ENCODE measurements at places on chromosomes 6 and 20.
A peak's percentile ranks its signal among the peaks of the same experiment; 100 is the strongest.

DNA sequence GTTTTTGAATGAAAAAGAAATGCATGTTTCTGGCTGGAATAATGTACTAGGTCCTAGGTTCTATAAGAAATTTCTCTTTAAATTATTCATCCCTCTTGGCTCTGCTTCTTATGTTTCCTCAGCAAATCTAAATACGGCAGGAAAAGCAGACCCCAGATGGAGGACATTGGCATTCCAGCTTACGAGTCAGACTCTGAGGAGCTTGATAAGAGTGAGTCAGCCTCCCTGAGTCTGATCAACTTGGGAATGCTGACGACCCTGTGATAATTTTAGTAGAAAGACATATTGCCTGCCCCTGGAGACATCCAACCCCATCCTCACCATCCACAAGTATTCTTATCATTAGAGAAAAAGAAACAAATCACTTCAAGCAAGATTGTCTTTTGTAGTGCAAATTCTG, 509.7 kb upstream of the MARCKS start:
- DNase-seq, result no peak

- peak; percentile 24 for DNase-seq
These were observed at the start of gene AIG1 for GRCh38 chr6:143060806-143061596. TSS of gene AIG1 (plus strand) at chr6:143060889. CDS start at chr6:143060926, 37 bp downstream.

DNA sequence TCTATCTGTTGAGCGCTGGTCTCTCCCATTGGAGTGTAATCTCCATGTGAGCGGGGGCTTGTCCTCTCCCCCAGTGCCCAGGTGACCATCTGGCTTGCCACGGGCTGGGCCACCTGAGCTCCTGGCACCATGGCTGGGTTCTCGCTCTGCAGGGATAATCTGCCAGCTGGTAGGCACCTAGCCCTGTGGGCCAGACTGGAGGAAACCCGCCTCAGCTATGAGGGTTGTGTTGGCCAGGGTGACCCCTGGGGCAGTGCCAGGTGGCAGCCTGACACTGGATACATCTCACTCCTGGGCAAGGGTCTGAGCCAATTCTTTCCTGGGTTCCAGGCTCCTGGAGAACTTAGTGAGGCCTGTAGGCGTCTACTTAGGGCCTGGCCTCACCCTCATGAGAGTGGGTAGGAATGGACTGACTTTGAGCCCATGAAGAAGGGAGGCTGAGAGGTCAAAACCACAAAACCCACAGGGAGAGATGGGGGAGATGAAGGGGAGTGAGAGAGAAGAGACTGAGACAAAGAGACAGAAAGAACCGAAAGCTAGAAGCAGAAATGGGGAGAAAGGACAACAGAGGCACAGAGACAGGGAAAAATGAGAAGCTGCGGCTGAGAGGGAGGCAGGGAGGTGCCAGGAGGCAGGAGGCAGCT, 5.8 kb upstream of the SLC52A3 start:
- no peak for DNase-seq

DNA sequence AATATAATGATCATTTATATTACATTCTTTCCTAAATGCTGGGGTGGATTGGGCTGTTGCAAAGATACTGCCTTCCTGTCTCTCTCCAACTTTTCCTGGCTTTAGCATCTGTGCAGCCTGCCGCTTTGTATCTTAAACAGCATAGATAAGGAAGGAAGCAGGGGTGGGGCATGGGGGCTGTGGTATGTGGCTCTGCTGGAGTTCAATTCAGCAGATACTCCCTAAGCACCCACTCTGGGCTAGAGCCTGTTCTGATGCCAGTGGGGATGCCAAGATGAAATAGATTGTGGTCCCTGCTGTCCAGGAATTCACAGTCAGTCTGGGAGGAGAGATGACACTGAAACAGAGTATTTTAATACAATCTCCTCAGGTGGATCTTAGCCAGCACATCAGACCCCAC, 56.8 kb downstream of the EIF2S2 start:
- no peak for DNase-seq

GRCh38 chr6:159082039-159082815, 37.4 kb upstream of the TAGAP start:
- DNase-seq, result no peak

DNA sequence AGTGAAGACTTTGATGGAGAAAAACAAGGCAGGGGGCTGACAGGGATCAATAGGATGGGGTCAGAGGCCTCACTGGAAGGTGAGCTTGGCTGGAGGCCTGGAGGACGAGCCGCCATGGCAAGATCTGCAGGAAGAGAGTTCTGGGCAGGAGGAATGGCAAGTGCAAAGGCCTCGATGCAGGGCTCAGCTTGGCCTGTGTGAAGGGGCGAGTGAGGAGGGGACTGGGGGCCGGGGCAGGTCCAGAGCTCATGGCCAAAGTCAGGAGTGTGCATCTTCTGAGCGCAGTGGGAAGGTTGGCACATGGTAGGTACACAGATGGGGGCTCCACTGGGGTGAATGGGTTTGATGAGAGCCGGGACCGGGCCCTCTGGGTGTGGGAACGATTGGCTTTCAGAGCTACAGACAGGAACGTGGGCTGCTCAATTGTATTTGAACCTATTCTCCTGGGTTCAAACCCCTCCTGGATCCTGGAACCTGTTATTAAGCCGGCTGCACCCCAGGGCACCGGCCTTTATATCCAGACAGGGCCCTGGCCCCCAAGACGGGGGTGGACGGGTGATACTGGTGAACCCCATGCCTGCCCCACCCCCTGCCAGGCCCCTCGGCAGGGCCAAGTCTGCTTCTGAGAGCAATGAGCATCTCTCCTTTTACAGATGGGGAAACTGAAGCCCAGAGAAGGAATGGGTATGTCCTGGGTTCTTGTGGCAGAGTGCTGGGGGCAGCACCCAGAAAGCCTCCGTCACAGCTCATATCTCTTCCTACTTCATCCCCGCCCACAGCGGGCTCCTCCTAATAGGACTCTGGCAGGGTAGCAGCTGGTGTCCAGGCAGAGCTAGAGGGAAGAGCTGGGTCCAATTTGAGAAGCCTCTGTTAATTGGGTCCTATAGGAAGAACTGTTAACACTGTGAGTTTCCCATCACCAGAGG, 106.1 kb downstream of the CEBPB start:
- DNase-seq, result no peak

DNA sequence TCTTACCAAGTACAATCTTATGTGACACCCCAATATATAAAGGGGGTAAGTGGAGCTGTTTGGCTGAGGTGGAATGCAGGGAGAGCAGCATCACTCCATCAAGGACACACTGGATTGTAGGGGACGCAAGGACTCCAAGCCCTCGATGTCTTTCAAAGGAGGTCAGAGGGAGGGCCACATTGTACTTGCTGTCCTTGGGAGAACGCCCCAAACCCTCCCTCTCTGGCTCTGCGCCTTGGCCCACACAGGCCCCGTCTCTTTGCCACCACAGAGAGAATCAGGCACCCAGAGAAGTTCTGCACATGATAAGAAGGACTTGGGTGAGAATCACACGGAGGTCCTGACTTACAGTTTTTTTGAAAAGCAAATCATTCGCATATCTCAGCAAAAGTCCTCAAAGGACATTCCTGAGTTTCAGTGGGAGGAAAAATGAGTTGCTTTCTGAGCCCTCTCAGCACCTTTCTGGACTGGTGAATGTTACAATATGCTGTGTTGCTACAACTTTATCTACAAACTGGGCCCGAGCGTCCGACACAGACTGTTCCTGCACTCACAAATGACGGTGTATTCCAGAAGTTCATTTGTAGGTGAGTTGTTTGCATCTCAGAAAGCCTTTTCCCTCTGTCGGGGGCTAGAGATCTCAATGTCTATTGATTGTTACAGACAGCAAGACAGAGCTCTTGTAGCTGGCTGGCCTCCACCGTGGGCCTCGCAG, 92.5 kb upstream of the AKAP12 start:
- no peak for DNase-seq
